ENCODE measurements at places on chromosomes 1 and 21.
A peak's percentile ranks its signal among the peaks of the same experiment; 100 is the strongest.

GRCh38 chr1:115211071-115211745, 121.9 kb upstream of the TSPAN2 start:
- no peak for DNase-seq

- no peak for DNase-seq
Measured at GRCh38 chr1:41574842-41575241, 90.4 kb upstream of the EDN2 start.

GRCh38 chr1:72278461-72278860, 3.9 kb downstream of the NEGR1 start:
- no peak for DNase-seq

DNA sequence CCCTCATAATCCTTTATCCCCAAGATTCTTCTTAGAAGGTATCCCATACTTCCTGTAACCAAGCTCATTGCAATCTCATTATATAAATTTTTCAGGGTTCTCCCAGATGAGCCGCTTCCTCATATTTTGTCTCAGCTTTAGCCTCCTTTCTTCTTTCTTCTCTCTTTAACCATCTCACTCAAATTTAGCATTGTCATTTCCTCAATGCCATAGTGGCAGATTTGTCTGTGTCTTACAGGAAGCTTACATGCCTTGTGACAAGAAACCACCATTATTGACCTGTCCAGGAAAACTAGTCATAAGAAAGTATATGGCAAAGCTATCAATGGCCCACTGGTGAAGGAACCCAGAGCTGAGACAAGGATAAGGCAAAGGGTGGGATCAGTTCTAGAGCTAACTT, 6.0 kb upstream of the FCRL2 start:
- no peak for DNase-seq

DNA sequence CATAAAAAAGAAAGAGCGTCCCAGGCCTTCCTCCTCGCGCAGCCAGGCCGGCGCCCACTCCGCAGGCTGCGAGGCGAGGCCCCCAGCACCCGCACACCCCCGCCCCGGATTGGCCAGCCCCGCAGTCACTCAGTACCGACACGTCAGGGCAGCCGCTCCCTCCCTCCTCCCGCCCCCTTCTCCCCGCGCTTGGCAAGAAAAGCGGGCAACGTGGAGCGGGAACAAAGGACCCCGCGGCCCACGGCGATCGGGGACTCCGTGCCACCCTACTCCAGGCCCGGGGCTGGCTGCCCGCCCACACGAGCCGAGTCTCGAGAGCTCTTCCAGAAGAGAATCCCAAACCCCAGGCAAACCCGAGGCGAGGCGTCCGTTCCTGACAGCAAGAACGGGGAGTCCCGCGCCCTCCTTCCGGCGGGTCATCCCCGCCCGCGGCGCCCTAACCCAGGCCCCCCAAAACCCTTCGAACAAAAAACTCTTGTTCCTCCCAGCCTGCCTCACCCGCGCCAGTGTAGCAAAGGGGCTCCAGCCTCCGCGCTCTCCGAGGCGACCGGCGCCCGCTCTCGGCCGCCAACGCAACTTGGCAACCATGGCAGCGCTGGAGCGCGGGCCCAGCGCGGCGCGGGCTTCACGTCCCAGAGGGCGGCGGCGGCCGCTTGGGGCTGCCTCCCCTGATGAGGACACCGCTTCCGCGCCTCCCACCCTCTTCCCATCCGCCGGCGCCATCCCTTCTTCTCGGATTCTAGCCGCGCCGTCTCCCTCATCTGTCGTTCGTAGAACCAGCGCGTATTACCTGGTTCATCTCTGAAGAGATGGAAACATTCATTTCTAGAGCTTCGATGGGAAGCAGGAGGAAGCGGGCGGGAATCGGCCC, 645 bp downstream of the IVNS1ABP start:
- DNase-seq: peak; percentile 56

DNA sequence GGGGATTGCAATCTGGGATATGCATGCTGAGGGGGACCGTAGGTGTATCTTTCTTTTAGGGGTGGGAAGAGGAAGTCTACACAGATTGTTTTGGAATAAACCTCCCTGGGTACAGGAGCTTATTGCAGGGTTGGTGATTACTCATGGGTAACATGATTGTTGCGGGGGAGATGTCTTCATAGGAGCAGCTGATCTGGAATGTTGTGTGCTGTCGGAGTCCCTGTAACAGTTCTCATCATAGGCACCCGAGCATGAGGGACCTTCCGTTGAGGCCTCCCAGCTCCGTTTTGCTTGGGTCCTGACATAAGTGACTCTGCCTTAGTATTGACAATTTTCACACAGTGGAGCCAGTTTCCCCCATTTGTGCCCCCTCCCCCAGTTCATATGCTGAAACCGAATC, 4.2 kb upstream of the PRXL2B start:
- DNase-seq: no peak

GRCh38 chr1:65027666-65028358, 61.5 kb upstream of the JAK1 start:
- DNase-seq: no peak

GRCh38 chr1:14167884-14168283, 430.6 kb upstream of the KAZN start:
- DNase-seq: no peak

DNA sequence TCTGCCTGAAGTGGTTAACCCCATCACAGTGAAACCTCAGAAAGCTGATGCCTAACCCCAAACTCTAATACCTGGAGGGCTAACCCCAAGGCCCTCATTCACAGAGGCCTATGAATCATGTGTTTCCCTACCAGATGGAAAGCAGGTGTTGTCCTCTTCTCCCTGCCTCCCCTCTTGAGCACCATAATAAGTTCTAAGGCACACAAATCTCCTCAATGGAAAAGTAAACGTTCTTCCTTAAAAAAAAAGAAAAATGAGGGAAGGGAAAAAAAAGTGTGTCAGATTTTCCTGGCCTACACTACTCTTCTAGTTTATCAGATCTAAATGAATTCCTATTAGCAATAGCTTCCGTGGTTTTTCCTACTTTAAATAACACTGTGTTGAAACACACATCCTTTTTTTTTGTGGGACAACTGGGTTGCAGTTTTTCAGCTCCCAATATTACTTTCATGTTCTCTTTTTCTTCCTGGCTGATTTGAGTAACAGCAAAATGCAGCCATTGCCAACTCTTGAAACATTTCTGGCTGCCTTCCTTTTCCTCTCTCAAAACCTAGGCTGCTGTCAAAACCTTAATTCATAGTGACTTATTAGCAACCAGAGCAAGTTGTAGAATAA, 43.2 kb downstream of the SLC44A3 start:
- no peak for DNase-seq

DNA sequence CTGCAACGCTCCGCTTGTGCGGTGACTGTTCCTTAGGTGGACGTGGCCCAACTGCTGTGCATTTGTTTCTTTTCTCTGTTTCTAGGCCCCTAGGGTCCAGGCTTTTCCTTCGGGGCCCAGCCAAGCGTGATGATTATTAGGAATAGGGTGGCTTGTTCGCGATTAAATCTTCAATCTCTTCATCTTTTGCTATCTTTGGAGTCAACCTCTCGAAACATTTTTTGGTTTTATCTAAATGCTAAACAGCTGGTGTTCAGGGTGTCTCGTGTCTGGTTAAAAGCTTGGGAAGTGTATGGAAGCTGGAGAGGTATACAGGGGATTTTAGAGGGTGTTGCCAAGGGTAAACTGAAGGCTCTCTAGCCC, 844 bp upstream of the PLD5 start:
- no peak for DNase-seq

DNA sequence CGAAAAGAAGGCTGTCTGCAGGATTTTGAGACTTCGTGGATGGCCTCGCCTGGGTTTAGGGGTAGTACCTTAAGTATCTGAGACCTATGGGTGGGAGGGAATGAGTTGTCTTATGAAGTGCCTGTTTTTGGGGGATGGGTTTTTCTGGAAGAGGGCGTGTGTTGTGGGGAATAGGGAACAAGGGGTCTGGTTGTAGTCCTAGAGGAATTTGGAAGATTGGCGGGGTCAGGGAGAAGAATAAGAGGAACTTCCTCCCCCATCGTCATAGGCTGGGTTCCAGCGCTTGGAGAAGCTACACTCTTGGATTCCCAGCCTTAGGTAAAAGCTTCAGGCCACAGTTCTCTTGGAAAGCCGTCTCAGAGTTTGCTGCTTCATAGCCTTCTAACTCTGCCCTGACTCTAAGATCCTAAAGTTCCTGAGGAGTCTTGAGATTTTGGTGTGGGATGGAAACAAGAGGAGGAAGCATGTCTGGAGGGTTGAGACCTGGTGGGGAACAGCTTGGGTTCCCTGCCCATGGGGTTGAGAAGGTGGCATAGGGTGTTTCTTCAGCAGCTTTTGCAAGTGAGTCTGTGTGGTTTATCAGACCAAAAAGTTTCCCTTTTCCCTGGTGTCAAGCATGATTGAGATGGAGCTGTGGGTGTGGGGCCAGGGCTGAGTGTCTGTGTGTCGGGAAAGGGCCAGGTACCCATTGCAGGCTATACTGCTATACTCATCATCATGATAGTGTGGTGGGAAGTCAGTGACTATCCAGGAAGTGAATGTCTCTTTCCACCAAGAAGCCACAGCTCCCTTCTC, 1.8 kb downstream of the VANGL2 start:
- no peak for DNase-seq

DNA sequence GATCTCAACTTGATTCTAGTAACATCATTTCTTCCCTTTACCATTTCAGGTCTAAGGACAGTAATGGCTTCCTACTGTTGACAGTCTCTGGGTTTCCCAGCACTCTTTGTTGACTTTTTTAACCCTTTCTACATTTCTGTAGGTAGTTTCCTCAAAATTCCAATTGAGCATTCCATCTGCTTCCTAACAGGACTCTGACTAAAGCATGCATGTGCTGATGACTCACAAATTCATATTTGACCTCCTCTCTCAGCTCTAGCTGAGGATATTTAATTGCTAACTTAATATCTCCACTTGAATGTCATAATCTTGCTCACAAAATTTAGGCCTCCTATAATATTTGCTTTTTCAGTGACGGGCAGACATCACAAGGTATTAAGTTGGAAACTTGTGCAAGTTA, 93.3 kb upstream of the ZNHIT6 start:
- no peak for DNase-seq
